Right renal cortex interstitium (tissue), 3 donors: ENCODE measurements at places on chromosomes 1 and 21.

DNA sequence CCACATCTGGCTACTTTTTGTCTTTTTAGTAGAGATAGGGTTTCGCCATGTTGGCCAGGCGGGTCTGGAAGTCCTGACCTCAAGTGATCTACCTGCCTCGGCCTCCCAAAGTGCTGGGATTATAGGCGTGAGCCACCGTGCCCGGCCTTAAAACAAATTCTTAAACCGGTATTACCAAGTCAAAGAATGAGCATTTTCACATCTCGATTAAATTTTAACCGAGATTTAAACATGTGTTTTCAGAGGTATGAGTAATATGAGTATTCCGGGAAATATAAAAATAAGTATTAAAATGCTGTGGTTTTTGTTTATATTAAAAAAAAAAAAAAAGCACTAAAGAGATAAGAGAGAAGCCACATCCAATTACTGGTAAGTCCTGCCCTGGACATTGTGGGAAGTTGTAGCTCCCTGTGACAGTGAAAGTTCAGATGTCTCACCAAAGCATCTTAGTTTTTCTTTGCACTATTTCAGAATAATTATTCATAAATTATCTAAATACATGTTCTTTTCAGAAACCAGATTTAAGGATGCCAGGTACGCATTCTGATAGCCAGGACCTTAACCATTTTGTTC, 24.9 kb downstream of the ZNF281 start:
- DNase-seq: no peak

GRCh38 chr1:16677552-16678431, 11.0 kb upstream of the RNU1-3 start:
- DNase-seq: no peak

DNA sequence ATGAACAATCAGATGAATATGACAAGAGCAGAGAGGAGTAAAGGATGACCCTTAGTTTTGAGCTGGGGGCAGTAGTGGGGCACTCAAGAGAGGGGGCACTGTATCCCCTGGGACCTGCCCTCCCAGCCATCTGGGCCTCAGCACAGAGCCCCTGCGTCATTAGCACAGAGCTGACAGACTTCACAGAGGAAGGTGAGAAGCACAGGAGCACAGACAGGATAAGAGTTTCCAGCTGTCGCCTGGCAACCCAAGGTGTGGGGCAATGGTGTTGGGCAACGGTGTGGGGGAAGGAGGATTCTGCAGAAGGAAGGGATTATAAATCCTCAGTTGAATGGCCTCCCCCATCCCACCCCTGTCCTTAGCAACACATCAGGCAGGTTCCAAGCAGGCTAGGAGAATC, 30.2 kb downstream of the RAB3B start:
- no peak for DNase-seq

- no peak for DNase-seq
Observed at GRCh38 chr1:162976628-162977027, 92.5 kb upstream of the RGS4 start.

- no peak for DNase-seq
Observed at GRCh38 chr1:174217248-174217647, 57.9 kb downstream of the RABGAP1L start.

GRCh38 chr21:36454093-36454531, 25.8 kb downstream of the CLDN14 start:
- DNase-seq: peak; percentile 40

DNA sequence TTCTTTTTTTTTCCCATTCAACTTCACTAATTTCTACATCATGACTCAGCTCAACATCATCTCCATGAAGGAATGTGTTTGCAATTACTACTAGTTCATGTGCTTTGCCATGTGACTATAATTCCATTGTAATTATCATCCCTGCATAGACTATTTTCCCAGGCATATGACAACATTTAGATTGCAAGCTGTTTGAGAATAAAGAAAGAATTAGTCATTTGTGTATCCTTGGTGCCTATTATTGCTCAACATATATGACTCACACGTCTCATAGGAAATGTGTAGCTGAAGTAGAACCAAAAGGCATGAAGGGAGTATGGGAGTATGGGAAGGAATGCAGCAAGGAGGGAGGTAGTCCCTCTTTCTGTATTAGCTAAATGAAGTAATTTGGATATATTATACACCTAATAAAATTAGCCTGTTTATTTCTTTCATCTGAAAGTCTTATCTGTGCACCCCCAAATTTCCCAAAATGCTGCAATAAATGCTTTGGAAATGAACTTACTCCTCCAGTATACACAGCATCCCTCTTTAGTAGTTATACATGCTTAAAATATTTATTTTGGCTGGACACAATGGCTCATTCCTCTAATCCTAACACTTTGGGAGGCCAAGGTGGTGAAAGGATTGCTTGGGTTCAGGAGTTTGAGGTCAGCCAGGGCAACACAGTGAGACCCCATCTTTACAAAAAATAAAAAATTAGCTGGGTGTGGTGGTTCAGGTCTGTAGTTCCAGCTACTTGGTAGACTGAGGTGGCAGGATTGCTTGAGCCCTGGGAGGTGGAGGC, 316.9 kb upstream of the ADGRL4 start:
- no peak for DNase-seq

DNA sequence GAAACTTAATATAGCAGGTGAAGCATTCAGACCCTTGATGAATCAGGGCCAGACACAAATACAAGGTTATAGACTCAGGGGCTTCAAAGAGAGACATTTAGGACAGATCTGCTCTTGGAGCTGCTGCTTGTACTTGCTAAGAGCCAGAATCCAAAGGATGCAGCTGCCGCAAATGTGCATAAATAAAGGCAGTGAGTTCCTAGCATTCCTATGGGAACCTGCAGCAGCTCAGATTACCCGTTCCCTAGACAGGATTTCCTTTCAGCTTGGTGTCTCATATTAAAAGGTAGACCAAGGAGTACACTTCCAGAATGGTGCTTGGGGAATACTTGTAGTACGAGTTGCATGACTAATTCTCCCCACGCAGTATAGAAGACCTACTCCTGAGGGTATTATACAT, 9.7 kb upstream of the LRRC53 start:
- no peak for DNase-seq

DNA sequence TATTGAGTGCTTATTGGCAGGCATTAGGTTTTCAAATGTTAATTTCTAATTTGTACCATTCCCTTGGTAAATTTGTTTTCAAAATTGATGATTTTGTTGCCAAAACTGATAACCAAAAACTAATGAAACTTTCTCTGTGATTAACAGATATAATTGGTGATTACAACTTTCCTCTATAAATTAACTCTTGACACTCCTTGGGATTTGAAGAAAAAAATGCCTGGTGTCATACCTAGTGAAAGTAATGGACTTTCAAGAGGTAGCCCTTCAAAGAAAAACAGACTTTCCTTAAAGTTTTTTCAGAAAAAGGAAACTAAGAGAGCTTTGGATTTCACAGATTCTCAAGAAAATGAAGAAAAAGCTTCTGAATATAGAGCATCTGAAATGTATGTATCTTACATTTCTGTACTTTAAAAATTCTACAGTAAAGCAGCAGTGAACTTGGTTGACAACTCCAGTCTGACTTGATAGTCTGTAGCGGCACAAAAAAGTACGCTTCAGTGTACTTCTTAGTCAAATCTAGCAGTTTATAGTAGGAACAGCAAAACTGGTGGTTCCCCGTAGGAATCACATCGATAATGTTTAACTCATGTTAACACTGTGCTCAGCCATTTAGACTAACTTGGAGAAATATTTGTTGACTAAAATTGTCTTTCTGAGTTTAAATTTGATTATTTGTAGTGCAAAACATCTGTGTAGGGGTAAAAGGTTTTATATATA, 3.0 kb downstream of the USP1 start:
- no peak for DNase-seq

- DNase-seq: no peak
Observed at GRCh38 chr1:79629414-79629813, 622.9 kb upstream of the ADGRL4 start.

DNA sequence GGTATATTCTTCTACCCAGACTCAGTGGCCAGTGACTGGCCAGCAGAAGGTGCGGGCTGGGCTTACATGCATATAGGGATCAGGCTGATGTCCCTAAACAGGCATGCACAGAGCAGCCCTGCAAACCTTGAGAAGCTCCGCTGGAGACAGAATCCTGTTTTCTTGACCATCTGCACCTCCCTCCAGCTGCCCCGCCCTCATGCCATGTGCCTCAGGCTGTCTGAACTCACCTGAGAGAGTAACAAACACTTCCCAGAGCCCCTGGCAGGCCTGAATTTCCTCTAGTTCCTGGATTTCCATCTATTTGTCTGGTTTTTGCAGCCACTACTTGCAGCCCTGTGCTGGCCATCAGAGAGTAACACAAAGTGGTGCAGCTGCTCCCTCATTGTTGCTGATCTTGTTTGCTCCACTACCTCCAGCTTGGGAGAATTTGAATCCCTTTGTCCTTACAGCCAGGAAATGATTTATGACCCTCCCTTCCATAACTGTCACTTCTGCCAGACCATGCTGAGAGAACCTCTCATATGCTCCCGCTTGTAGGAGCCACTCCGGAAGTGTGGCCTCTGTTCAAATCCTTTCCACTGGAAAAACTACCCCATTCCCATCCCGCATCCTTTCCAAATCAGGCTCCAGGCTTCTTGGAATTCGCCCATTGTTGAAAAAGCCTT, 113.6 kb downstream of the NMNAT2 start:
- no peak for DNase-seq
